ENCODE measurements at places on chromosomes 11 and 22. TPM values are rescaled to one million over a fixed set of nuclear protein-coding genes. Genes with fewer than 3 reads are reported as not detected.

The LRRC4C gene
- polyA plus RNA-seq = 0.02 TPM

The CARD18 gene
- not detected for polyA plus RNA-seq

The LARGE2 gene
- polyA plus RNA-seq = not detected

The SART1 gene
- 14.3 TPM for polyA plus RNA-seq

The PTPRCAP gene
- polyA plus RNA-seq = 0.12 TPM

The HEPHL1 gene
- 0.04 TPM for polyA plus RNA-seq

GRCh38 chr11:102836290-102836875 lies 7.0 kb downstream of the MMP3 start:
- peak; percentile 42 for DNase-seq

DNA sequence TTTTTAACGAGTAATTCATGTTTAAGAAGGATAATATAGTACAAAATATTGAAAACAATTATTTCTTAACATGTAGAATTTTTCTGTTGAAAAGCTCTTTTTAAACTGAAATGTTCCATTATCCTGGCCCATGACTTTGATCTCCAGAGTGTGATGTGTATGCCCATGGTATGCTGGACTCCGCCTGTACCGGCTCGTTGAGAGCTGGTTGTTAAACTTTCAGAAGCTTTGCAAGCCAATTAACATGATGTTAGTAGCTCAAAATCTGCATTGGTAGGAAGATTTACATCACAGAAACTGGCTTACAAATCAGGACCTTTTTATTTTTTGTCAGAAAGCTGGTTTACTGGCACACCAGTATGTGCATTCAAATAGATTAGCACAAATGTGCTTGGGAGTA lies 15.0 kb downstream of the SIK2 start:
- no peak for DNase-seq

DNA sequence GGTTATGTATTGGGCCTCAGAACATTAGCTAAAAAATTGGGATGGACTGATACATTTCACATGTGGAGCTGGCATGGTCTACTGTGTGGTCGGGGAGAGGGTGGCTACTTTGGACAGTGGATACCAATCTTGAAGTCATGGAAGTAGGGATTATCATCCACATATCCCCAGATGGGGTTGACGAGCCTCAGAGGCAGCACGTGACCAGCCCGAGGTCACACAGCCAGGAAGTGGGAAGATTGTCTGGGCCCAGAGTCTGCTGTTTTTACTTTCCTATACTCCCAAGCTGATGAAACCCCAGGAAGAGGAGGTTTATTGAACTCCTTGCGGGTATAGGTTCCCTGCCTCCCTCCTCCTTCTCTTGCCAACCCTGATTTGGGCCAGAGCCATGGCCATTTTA lies 92.9 kb downstream of the FBXO7 start:
- no peak for DNase-seq

DNA sequence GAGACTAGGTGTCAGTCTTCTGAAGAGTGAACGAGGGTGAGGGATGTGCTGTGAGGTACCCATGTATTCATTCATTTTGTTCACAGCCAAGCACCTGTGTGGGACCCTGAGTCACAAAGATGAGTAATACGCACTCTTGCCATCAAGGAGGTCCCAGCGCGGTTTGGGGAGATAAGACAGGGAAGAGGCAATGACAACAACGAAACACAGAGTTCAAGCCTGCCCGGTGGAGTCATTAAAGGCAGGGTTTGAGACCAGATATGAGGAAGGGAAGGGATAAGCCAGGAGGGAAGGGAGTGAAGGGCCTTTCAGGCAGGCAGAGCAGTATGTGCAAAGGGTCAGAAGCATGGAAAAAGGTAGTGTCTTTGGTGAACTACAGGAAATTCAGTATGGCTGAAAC lies 4.6 kb downstream of the DCHS1 start:
- no peak for DNase-seq

DNA sequence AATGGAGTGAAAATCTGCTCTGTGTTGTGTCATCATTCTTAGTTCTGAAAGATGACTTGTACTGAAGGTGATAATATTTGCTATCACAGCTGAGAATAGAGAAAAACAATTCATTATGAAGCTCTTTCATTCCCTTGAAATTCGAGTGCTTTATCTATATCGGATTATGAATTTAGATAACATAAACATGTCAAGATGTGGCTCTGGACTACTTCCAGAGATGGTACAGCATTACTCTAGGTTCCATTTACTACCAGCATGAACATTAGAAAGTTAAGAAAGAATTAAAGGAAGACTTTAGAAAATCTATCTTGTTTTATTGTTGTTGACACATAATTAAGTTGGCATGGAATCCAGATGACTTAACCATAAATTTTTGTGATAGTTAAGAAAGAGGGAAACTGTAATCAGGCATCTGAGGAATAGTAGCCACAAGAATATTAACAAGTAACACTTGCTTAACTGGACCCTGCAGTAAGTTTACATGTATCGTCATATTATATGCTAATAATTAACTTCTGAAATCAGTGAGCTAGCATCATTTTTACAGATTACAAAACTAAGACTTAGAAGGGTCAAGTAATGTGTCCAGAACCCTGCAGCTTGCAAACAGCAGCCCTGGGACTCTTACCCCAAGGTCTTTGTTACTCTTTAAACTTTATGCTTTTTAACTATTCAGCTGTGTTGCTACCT lies 182.6 kb downstream of the DDX10 start:
- DNase-seq = no peak

GRCh38 chr11:112096194-112096593 lies 9.5 kb downstream of the SDHD start:
- no peak for DNase-seq

- DNase-seq = no peak
Observed at GRCh38 chr11:33934450-33934849, 42.6 kb upstream of the LMO2 start.

- DNase-seq = no peak
Observed at GRCh38 chr22:22710719-22711531, 66.5 kb downstream of the GGTLC2 start.

GRCh38 chr22:27991586-27992293 lies 72.7 kb upstream of the PITPNB start:
- DNase-seq = no peak

GRCh38 chr11:66316849-66317251 lies at the start of gene CD248:
CD248 (minus strand) TSS chr11:66317044; CDS start chr11:66317027, 17 bp downstream.
- no peak for DNase-seq

DNA sequence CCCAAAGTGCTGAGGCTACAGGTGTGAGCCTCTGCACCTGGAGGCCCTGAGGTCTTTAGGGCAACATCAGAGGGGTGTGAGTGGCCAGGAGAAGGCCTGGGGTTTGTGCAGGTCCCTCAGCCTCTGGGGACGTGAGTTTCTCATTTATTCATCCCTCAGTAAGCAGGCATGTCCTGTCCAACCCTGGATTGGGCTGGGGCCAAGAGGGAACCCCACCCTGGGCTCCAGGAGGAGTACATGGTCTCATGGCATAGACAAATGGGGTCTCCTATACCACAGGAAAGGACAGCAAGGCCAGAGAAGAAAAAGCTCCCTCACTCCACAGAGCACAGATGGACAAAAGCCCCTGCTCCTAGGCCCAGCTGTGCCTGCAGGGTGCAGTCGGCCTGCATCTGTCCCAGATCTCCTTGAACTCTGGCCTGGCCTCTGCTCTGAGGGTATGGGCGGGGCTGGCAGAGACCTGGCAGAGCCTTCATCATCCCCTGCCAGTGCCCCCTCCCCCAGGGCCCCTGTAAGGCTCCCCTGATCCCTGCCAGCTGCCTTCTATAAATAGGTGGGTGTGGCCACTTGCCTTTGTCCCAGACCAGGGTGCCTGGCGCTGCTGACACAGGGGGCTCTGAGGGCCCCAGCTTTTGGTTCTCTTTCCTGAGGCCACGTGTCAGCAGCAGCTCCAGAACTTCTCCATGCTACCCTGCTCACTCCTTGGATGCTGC lies 34.6 kb downstream of the A4GALT start:
- no peak for DNase-seq

- DNase-seq = no peak
Observed at GRCh38 chr11:88695689-88696414, 358.3 kb upstream of the CTSC start.

- DNase-seq = no peak
Observed at GRCh38 chr11:64742889-64743590, 902 bp downstream of the RASGRP2 start.

DNA sequence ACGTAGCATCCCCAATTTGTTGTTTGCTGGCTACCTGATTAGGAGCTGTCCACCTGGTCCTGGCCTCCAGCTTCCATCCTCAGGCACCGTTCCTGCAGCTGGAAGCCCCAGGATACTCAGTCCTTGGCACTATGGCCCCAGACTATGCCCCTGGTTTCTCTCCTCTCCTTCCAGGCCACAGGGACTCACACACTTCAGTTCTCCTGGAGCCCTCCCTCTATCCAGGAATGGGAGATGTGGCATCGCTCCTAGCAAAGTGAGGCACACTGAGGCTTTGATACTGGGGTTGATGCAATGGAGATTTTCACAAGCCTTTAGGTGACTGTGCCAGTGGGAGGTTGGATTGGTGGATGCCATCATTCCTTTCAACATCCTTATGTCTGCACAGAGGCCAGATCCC lies 142.8 kb upstream of the B3GAT1 start:
- DNase-seq = no peak
